ENCODE measurements at places on chromosomes 1 and 21. TPM values are rescaled to one million over a fixed set of nuclear protein-coding genes. Genes with fewer than 3 reads are reported as not detected.

- no peak for ATAC-seq
Observed at GRCh38 chr1:162390396-162391185, 9.1 kb downstream of the C1orf226 start.

DNA sequence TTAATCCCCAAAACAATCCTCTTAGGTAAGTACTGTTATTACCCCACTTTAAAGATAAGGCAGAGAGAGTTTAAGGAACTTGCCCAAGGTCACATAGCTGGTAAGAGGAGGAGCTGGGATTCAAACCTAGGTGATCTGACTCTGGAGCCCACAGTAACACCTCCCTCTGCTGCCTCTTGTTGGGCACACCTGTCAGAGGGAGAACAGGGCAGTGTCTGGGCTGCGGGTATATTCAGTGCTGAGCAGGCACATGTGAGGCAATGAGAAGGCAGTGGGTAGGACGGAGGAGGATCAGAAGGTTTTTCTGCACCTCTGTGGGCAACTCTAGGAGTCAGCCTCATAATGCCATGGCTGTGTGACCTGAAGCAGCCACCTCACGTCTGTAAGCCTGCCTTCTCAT is 1.8 kb downstream of the HPCA start:
- ATAC-seq, result no peak

GRCh38 chr1:170770254-170770653 is 106.3 kb downstream of the PRRX1 start:
- no peak for ATAC-seq

The LCE3E gene
- total RNA-seq, result not detected

DNA sequence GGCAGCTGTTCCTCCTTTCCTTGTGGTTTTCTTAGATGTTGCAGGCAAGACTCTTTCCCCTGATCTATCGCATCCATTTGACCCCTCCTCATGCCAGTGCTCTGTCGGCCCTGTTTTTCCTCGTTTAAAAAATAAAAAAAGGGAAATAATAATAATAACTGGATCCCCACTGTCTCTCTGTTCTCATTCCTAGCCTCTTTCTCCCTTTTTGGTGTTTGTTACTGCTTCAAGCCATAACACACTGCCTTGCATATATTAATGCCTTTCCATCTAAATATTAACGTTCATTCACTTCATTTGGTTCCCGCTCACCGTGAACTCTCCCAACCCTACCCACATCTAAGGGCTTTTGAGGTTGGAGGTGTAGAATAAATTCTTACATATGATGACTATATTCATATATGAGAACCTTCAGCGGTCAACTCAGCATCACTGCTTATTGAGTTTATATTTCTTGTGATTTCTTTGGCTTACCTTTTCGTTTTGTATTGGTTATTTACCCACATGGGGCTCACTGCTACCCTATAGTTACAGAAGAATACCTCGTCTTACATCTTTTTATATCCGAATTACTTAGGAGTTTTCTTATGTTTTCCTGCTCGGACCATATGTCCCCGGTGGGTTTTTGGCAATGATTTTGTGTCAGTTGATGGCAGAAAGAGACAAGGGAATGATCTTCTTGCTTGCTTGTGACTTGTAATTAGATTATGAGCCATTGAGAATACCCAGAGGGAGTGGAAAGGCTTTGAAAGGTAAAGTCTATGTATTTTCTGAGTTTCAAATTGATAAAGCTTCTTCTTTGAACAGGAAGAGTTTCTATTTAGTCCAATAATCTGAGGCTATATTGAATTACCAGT is 805 bp downstream of the ATG4C start:
- ATAC-seq, result peak; percentile 15

DNA sequence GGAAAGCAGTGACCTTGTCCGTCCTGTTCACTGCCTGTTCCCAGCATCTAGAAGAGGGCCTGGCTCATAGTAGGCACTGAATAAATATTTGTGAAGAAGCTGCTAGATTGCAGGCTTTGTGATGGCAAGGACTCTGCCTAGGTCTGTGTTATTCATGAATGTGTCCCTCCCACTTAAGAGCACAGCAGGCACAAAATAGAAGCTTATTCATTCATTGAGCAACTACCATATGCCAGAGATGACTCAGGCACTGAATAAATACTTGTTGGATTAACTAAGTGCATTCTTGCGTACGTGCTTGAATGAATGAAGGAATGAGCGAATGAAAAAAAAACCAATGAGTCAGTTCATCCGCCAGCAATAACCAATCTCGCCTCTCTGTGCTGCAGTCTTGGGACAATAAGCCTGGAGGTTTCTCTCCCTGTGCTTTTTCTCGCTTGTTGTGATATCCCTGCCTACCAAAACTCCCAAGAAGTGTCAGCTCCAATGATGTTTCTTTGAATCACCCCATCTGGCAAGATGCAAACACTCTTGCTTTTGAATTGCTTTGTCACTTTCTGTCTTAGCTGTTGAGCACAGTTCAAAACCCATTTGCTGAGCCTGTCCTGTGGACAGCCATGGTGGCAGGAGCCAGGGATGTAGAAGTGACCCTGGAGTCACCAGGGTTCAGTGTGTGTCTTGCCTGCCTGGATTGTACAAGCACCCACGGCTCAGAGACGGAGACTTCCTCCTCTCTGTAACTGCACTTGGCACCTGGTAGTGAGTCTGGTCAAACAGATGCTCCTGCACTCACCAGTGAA is 143.9 kb downstream of the KAZN start:
- peak; percentile 60 for ATAC-seq

- ATAC-seq, result peak; percentile 74
Observed at GRCh38 chr1:225990705-225991464, 8.3 kb downstream of the SDE2 start.

GRCh38 chr1:8539683-8540082 is 221.8 kb downstream of the SLC45A1 start:
- no peak for ATAC-seq

DNA sequence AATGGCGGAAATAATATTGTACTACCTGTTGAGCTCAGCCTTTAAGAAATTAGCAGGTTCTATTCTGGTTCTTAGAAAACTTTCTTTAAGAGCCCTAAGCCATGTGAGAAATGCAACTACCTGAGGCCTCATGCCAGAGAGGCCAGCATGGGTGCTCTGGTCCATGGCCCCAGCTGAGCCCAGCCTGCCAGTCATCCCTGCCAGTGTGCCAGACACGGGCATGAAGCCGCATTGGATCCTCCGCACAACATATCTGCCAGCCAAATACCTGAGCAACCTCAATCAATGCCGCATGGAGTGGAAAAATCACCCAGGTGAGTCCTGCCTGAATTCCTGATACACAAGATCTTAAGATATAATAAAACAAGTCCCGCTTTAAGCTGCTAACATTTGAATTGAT is 91.8 kb downstream of the C21orf91 start:
- no peak for ATAC-seq

DNA sequence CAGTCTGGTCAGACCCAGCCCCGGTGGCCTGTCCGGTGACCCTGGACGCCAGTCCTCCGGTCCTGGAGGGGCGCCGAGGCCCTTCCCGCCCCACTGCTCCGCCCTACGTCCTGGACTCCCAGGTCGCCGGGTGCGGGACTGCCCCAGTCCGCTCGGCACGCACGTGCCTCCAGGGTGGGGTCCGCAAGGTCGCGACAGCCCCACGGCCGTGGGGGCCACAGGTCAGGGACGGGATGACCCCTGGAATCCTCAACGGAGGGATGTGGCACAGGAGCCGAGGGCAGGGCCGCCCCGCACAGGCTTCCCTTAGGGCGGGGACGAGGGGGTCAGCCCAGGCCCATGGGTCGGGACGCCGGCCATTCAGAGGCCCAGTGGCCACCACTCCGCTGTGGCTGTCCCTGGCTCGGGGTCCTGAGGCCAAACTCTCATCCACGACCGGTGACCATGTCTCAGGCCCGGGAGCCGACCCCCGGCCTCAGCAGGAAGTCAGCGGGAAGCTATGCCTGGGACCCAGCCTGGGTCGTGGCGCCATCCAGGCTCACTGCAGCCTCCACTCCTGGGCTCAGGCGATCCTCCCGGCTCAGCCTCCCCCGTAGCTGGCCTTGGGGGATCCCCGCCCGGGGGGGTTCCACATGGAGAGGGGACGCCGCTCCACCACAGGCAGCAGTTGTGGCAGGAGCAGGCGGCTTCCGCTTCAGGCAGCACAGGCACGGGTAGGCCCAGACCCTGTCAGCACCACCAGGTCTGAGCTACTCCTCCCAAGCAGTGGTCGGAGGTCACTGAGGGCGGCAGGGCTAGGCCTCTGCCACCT is 599 bp upstream of the TMEM240 start:
- no peak for ATAC-seq

The SIPA1L2 gene
- 19.1 TPM for total RNA-seq

The C1orf53 gene
- 0.78 TPM for total RNA-seq

GRCh38 chr1:41275831-41276230 is 33.7 kb upstream of the SCMH1 start:
- ATAC-seq, result no peak

The NES gene
- total RNA-seq, result not detected

DNA sequence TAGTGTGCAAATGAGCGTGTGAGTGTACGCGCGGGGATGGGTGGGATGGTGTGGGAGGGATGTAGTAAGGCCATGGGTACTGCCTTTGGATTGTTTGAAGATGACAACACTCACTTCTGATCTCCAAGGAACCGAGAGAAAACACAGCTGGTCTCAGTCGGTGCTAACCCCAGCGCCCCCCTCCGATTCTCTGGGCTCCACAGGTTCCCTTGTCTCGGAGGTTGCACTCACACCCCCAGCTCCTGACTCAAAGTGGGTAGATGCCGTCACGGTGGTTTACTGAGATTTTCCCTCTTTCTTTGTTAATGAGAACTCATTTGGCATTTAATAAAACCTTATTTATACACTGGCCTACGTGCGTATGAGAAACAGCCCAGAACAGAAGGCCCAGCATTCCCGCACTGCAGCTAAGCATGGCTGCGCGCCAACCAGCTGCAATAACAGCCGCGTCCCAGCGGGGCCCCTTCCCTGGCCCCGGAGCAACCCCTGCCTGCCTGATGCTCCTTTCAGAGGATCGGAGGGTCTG is 25.8 kb downstream of the ABCA4 start:
- no peak for ATAC-seq

The BMP8B gene
- total RNA-seq, result 0.37 TPM

The DCAF8 gene
- 175 TPM for total RNA-seq

DNA sequence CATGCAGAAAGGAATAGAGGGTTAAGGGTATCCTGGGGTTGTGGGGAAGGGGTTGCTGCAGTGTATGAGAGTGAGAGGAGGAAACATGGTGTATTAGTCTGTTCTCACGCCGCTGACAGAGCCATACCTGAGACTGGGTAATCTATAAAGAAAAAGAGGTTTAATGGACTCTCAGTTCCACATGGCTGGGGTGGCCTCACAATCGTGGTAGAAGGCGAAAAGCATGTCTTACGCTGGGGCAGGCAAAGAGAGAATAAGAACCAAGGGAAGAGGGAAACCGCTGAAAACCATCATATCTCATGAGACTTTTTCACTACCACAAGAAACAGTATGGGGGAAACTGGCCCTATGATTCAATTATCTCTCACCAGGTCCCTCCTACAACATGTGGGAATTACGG is 17.7 kb downstream of the OSBPL9 start:
- no peak for ATAC-seq

DNA sequence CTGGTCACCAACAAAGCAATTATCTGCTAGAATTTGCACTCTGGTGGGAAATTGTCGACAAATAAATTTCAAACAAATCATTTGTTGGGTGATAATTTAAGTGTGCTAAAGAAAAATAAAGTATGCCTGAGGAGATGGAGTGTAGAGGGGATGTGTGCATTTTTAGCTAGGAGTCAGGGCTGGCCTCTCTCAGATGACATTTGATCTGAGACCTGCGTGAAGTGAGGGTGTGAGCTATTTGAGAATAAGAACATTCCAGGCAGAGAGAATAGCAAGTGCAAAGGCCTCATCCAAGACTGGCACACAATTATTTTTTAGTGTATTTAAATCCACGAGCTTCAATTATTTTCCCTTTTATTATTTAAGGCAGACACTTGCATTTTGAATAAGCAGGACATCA is 19.7 kb upstream of the S1PR1 start:
- no peak for ATAC-seq

The HTR6 gene
- total RNA-seq, result not detected

DNA sequence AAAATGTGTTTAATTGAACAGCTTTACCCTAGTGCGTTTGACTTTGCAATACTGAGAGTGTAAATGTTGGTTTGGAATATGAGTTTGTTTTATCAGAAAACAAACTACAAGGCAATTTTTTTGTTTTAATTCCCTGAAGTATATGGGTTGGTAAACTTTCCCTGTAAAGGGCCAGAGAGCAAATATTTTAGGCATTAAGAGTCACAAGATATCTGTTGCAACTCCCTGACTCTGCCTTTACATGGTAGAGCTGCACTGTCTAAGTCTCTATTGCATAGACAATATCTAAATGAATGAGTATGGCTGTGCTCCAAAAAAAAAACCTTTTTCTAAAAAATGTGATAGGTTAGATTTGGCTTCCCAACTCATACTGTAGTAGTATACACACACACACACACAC is 115.1 kb upstream of the PBX1 start:
- ATAC-seq, result no peak

- ATAC-seq, result peak; percentile 82
Observed at GRCh38 chr21:45478115-45478801, 64.0 kb downstream of the SLC19A1 start.

DNA sequence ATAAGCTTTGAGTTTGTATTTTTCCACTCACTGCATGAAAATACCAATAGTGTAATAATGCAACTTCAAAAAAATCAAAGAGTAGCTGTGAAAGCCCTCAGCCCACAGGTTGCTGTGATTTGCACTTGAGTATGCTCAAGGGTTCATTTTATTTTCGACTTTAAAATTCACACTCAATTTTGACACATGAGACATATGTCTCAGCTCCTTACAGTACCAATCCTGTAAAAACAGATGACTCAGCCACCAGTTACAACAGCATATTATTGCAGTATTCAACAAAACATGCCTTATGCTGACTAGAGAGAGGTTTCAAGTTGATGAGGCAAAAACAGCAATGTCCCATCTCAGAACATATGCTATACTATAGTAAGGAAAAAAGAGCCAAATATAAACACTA is 66.1 kb downstream of the CYYR1 start:
- ATAC-seq, result no peak

DNA sequence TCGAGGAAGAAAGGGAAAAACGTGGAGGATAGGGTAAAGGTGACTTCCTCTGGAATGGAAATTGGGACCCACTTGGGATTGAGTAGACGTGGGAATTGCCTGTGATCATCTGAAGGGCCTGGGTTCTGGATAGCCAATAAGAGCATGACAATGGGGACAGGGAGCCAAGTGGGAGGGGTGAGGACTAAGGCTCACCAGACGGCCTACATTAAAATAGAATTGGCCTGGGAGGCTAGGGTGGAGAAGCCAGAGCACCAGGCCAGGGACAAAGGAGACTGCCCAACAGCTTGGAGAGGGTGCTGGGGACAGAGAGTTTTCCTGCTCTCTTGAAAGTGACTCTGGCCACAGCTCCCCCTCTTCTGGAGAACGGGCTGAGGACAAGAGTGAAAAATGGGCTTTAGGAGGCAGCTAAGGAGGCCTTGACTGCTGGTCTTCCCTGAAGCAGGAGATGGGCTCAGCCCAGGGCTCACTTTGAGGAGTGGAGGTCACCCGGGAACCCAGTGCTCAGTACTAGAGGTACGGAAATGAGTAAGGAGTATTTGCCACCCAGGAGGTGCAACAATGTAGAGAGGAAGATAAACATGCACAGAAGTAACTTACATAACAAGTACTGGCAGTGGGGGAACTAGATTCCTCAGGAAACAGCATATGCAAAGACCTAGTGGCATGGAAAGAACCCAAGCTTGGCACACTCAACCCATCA is 18.8 kb downstream of the INKA2 start:
- peak; percentile 25 for ATAC-seq

The RGS1 gene
- total RNA-seq, result 64.7 TPM

All from activated T-helper 17 cell treated with anti-CD3 and anti-CD28 coated beads, Interleukin-2, amount 50 U/mL, for 72 hours (primary cell).